ENCODE measurements at places on chromosomes 4 and X.

GRCh38 chr4:85393201-85393600, 81.7 kb upstream of the ARHGAP24 start:
- H3K27me3 ChIP-seq = no peaks in the 10 kb centered on the region
- no peak overlapping the region for H3K4me3 ChIP-seq
- no peak for DNase-seq
- H3K27ac ChIP-seq = no peak overlapping the region
- no peaks in the 10 kb centered on the region for H3K4me1 ChIP-seq

- H3K4me3 ChIP-seq = no peak overlapping the region
- H3K4me1 ChIP-seq = no peaks in the 10 kb centered on the region
- H3K36me3 ChIP-seq = no peaks in the 10 kb centered on the region
- no peak for DNase-seq
- H3K27ac ChIP-seq = no peak overlapping the region
Observed at GRCh38 chr4:40966091-40966490, 216.3 kb downstream of the NSUN7 start.

GRCh38 chr4:120319046-120319767, 252.6 kb upstream of the MAD2L1 start:
- no peak for DNase-seq
- no peaks in the 10 kb centered on the region for H3K4me1 ChIP-seq
- no peak overlapping the region for H3K27ac ChIP-seq
- no peak overlapping the region for H3K4me3 ChIP-seq

DNA sequence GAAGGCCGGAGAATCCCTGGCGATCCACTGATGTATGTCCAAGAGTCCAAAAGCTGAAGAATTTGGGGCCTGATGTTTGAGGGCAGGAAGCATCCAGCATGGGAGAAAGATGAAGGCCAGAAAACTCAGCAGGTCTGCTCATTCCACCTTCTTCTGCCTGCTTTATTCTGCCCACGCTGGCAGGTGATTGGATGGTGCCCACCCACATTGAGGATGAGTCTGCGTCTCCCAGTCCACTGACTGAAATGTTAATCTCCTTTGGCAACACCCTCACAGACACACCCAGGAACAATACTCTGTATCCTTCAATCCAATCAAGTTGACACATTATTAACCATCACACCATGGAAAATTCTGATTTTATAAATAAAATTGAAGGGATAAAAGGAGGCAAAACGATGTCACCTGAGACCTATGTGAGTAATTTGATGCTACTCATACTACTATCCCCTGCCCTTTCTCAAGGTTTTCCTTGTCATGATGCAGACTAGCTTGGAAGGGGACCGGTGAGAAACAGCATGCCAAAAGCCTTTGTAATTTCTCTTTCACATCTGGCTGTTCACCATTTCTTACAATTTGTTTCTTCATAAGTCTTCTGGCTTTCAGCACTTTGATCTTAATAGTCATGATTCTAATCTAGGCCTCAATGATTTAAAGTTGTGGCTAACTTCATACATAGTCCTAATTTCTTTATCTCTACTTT, 9.7 kb upstream of the PYURF start:
- H3K4me3 ChIP-seq = no peak overlapping the region
- no peaks in the 10 kb centered on the region for H3K27me3 ChIP-seq
- H3K4me1 ChIP-seq = no peaks in the 10 kb centered on the region
- H3K27ac ChIP-seq = no peak overlapping the region

GRCh38 chr4:18213576-18214198, 192.1 kb upstream of the LCORL start:
- H3K4me3 ChIP-seq = no peak overlapping the region
- no peaks in the 10 kb centered on the region for H3K27me3 ChIP-seq
- no peaks in the 10 kb centered on the region for H3K36me3 ChIP-seq
- H3K4me1 ChIP-seq = no peaks in the 10 kb centered on the region
- DNase-seq = no peak

DNA sequence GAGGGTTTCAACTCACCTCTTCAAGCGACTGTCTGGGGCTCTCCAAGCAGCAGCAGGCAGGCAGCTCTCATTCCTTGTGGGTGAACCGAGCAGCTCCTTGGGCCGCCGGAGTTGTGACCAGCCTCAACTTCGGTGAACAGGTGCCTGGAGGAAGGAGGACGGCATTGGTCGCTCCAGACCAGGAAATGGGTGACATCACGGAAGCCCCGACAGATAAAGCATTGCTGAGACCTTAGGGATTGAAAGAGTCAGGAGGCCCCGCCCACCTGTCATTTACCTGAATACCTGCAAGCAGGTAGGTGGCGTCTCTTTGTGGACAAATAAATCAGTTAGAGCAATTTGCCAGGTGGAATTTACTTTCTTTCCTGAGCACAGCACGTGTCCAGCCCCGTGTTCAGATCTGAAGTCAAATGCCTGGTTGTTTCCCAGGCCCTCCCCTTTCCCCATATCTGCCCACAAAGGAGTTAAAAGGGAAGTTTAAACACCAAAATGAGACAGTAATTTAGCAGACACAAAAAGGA, at the start of gene LNX1:
Gene LNX1, minus strand, starts transcription at position 115 of the 521 bp plus-strand sequence. CDS start 17,484 bp downstream, outside the sequence.
- peaks cover 2% of the 10 kb centered on the region for H3K4me1 ChIP-seq
- peaks cover 28% of the 10 kb centered on the region for H3K27me3 ChIP-seq
- H3K36me3 ChIP-seq = no peaks in the 10 kb centered on the region
- H3K27ac ChIP-seq = no peak within 1 kb of the TSS

DNA sequence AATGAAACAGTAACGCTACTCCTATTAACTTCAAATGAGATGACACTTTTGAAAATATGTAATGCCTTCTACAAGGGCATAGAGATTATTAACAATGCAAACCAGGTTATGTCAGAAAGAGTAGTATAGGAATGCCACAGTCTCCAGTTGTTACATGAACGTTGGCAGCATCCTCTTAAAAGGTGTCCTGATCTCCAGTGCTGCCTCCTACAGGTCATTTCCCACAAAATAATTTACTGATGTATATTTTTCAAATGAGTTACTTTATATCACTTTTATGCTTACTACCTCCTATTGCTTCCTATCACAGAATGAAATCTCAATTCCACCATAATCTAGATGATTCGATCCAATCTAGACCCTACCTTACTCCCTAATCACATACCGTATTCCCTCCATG, 195.2 kb upstream of the EPHA5 start:
- no peaks in the 10 kb centered on the region for H3K27me3 ChIP-seq
- no peak overlapping the region for H3K4me3 ChIP-seq
- no peak for DNase-seq
- H3K27ac ChIP-seq = no peak overlapping the region

DNA sequence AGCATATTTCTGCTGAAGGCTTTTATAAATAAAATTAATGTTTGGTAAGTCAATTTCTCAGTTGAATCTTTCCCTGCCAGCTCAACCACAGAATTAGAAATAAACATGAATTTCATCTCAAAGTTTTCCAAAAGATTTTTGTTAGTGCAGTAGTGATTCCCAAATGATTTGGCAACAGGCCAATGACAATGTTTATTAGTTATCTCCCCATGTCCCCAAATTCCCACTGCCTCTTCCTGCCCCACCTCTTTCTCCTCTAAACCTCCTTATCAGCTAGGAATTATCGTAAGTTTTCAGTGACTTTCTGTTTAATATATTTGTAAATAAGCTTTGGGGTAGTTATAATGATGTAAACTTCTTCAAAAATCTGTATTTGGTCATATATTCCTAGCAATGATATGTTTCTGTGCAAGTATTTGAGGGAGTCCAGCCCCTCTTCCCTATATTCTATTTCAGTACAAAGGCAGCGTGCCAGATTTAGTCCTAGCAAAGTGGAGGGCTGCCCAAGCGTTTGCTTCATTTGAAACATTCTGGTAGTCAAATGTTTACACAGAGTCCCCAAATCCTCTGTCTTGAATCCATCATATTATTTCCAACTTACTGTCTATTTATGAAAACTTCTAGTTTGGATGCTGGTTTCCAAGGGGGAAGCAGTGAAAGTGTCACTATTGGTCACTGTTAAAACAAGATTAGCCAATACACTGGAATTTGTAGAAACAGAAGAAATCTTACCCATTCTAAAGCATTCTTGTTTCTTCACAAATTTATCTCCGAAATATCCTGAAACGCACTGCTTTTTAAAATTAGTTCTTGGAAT, 33.7 kb upstream of the ANKRD50 start:
- H3K27me3 ChIP-seq = no peaks in the 10 kb centered on the region
- H3K27ac ChIP-seq = no peak overlapping the region
- H3K4me3 ChIP-seq = no peak overlapping the region
- DNase-seq = no peak

DNA sequence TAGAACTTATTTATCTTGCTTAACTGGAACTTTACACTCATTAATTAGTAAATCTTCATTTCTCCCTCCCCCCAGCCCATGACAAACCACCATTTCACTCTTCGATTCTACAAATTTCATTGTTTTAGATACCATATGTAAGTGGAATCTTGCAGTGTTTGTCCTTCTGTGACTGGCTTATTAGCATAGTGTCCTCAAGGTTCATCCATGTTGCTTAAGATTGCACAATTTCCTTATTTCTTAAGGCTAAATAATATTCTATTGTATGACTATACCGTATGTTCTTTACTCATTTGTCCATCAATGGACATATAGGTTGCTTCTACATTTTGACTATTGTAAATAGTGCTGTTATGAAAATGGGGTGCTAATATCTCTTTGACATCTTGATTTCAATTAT, 24.5 kb upstream of the RNF212 start:
- H3K27me3 ChIP-seq = peaks cover 29% of the 10 kb centered on the region
- no peak for DNase-seq
- peaks cover 20% of the 10 kb centered on the region for H3K4me1 ChIP-seq
- H3K36me3 ChIP-seq = peaks cover 2% of the 10 kb centered on the region

DNA sequence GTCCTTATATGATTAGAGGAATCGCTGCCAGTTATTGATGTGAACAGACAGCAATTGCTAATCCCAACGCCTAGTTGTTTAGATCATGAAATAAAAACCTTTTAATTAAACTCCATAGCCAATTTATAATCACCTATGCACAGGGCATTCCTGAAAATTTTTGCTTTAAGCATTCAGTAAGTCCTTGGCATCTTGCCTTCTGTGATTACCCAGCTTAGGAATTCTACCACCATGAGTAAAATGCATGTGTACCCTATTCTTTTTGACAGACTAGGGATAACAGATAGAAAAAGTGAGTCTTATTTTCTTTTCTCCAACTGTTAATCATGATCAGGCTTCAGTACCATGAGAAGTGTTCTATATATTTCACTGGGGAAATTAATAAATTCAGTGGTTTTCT, 995.3 kb upstream of the GRIA3 start:
- H3K4me3 ChIP-seq = no peak overlapping the region
- H3K27ac ChIP-seq = no peak overlapping the region
- no peaks in the 10 kb centered on the region for H3K36me3 ChIP-seq

GRCh38 chr4:88752754-88753153, 55.1 kb upstream of the NAP1L5 start:
- H3K4me3 ChIP-seq = no peak overlapping the region
- no peak overlapping the region for H3K27ac ChIP-seq
- H3K27me3 ChIP-seq = no peaks in the 10 kb centered on the region
- no peaks in the 10 kb centered on the region for H3K4me1 ChIP-seq

DNA sequence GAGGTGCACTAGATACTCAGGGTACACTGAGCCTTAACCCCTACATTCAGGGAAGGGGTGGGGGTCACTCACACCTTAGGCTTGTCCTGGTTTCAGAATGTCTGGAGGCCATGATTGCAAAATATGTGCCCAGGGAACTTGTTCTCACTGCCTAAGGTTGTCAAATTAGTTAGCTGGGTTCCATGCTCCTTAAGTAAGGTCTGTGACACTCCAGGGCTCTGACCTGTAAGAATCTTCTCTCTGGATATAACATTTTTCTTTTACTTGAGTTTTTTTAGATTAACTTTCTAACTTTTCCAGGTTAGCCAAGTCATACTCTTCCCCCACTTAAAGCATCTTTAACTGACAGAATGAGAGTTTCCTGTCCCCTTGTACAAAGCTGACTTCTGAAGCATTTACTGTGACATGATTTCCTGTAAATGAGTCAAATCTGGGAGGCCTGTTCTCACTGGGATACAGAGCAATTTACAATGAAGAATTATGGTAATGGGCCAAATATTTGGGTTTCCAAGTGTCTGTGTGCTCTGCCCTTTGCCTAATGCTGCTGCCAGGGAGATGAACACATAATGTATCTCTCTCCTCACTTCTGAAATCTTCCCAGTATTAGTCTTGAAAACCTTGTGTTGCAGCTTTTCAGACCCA, 101.7 kb downstream of the GATB start:
- no peaks in the 10 kb centered on the region for H3K27me3 ChIP-seq
- no peaks in the 10 kb centered on the region for H3K36me3 ChIP-seq
- no peak overlapping the region for H3K4me3 ChIP-seq
- peaks cover 11% of the 10 kb centered on the region for H3K4me1 ChIP-seq
- peak overlapping the region; percentile 46 for H3K27ac ChIP-seq

GRCh38 chrX:35442421-35442820, 355.7 kb upstream of the MAGEB16 start:
- no peak overlapping the region for H3K27ac ChIP-seq
- no peaks in the 10 kb centered on the region for H3K27me3 ChIP-seq
- H3K36me3 ChIP-seq = no peaks in the 10 kb centered on the region
- H3K4me3 ChIP-seq = no peak overlapping the region
- no peak for DNase-seq

DNA sequence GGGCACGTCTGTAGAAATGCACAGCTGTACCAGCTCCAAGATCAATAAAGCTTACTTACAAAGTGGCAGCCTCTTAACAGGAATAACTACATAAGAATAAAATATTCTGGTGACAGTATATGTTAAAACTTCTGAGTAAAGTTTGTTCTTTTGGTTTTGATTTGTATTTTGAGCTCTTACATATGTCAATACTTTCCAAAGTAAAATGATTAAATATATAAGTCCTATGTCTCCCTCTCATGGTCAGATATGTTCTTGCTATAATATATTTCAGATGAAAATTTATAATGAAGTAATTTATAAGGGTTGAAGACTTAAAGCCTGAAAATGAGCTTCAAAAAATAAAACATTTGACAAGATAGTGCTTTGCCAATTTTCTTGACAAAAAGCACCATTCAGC, 254.4 kb downstream of the NPFFR2 start:
- no peak overlapping the region for H3K27ac ChIP-seq
- H3K27me3 ChIP-seq = no peaks in the 10 kb centered on the region
- H3K4me3 ChIP-seq = no peak overlapping the region
- no peaks in the 10 kb centered on the region for H3K4me1 ChIP-seq

- DNase-seq = no peak
- H3K4me3 ChIP-seq = no peak overlapping the region
- no peaks in the 10 kb centered on the region for H3K36me3 ChIP-seq
- H3K27me3 ChIP-seq = no peaks in the 10 kb centered on the region
- H3K27ac ChIP-seq = no peak overlapping the region
Observed at GRCh38 chr4:188466001-188466400, 326.8 kb downstream of the TRIML1 start.

- H3K4me3 ChIP-seq = no peak overlapping the region
- H3K27ac ChIP-seq = no peak overlapping the region
- H3K36me3 ChIP-seq = no peaks in the 10 kb centered on the region
- H3K4me1 ChIP-seq = peaks cover 1% of the 10 kb centered on the region
- no peak for DNase-seq
Observed at GRCh38 chr4:6332042-6332668, 62.5 kb downstream of the WFS1 start.

DNA sequence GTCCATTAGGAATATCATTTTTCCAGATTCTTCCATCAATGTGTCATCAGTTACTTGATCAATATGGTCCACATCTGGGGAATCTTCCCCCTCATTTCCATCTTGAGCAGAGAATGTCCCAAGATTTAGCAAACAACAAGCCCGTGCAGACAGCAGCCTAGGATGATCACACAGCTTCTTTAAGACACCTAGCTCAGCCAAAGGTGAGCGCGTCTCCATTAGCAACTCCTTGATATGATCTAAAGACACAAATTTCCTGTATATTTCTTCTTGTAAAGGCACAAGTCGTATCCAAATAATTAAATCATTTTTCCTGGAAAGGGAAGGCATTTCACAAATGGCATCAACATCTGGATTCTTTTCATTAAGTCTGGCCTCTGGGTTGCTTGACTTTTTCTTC, 25.8 kb downstream of the PIN4 start:
- H3K27me3 ChIP-seq = no peaks in the 10 kb centered on the region
- no peak for DNase-seq
- peaks cover 18% of the 10 kb centered on the region for H3K36me3 ChIP-seq
